ENCODE measurements at places on chromosomes 3 and 15.

DNA sequence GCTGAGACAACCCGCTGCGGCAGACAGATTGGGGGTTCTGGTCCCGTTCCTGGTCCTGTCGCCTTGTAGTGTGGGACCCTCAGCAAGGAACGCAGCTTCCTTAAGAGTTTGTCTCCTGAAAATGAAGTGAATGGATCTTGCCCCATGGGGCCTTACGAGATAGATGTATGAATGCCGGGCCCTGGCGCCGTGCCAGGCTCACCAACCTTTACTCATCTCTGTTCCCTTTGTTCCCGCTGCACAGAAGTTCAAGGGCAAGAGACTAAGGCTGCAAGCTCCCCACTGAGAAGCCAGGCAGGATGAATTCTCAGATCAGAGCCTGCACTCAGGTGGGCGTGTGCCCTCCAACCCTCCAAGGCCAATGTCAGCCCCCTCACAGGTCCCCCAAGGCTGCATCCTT, 162.7 kb upstream of the IQSEC1 start:
- no peak for DNase-seq

DNA sequence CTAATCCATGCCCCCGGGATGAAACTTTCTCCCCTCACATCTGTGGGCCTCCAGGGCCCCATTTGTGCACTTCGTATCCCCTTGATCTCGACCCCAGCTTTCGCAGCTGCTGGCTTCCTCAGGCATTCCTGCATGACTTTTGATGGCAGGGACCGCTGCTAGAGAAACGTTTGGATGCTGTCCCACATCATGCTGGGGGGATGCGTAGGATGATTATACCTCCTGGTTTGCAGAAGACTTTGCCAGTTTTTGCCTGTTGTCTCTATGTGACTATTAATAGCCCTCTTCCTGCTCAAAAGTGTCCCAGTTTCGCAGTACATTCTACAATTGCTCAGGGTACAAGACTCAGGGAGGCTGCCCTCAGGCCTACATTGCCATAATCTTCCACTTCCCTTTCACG, 10.4 kb upstream of the KCNAB1 start:
- DNase-seq = no peak

DNA sequence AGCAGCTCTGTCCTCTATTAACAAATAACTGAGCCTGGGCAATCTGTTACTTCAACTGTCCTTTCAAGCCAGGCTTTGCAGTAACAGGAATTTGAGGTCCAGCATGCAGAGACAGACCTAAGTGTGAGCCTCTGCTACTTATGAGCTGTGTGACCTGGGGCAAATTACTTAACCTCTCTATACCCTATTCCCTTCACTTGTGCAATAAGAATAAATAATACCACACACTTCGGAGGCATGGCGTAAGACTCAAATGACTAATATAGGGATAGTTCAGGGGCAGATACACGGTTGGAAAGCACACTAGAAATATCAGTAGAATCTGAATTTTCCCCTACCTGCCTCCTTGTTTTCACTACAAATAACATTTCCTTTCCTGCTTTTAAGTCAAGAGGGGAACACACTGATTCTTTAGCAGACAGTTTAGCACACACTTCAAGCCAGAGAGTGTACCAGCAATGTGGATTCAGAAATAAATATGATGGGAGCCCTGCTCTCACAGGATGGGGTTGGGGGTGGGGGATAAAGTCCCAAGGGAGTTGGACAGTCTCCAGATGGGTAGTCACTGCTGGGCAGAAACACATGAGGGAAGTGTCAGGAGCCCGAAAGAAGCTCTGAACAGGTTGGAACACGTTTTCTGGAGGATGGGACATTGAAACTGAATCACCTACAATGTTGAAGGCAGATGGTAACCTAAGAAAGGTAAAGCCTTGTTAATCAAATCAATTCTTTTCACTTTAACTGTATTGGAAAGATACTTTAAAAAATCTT, 61.8 kb upstream of the RBP1 start:
- DNase-seq = peak; percentile 1

DNA sequence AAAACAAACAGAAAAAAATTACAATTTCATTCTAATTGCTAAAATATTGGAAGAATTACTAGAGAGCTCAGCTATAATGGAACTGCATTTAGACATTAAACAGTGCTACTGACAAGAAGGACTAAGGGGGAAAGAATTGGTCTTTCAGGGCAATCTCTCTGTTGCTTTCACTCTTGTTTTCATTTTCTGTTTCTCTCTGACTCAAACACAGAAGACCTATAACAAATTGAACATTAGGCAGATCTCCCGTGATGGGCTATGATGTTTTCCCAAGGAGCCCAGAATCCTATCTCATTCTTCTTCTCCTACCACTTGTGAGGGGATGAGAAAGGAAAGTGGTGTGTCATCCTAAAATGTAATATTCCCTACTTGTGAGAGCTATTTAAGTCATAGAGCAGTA, 358.0 kb upstream of the TGFBR2 start:
- no peak for DNase-seq

- no peak for DNase-seq
Measured at GRCh38 chr15:69767191-69767590, 314.6 kb downstream of the RPLP1 start.

DNA sequence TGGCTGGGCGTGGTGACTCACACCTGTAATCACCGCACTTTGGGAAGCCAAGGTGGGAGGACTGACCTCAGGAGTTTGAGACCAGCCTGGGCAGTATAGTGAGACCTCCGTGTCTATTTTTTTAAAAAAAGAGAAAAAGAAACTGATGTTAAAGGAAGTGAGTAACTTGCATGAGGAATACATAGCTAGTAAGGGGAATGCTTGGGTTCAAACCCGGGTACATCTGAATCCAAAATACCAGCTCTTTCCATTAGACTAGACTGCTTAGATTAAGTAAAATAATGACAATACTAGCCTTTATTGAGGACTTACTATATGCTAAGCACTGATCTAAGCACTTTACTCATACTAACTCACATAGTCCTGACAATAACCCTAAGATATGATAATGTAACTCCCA, 22.4 kb downstream of the TM4SF4 start:
- no peak for DNase-seq

- DNase-seq = no peak
Measured at GRCh38 chr3:17747890-17748247, 5.4 kb upstream of the TBC1D5 start.

DNA sequence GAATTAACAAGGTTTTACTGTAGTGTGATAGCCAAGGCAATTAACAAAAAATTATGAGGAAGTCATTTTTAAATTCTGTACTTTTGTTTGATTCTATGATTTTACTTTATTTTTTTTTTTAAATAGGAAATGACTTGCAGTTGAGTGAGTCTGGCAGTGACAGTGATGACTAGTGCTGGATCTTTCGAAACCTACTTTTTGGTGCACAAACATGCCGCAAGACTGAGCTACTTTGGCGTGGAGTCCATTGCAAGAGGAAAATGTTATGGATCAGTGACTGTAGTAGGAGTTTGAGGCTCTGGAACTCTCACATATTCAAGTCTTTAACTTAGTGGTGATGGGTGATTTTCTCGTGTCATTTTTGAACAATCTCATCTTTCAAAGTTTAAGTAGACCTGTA, 11.6 kb downstream of the EAF1 start:
- peak; percentile 38 for DNase-seq

DNA sequence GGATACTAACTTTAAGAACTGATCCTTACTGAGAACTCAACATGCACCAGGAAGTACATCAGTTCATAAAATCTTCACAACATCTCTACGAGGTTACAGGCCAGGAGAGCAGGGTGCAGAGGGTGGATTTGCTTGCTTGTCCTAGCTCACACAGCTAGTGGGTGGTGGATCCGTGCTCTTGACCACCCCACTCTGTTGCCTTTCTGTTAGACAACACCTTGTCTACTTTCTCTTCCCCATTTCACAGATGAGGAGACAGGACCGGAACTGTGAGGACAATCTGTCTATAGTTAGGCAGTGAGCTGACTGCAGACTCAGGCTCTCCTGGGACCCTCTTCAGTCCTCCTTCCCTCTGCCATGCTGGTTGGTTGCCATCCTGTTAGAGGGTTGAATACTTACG, 221.7 kb upstream of the TLE3 start:
- no peak for DNase-seq

DNA sequence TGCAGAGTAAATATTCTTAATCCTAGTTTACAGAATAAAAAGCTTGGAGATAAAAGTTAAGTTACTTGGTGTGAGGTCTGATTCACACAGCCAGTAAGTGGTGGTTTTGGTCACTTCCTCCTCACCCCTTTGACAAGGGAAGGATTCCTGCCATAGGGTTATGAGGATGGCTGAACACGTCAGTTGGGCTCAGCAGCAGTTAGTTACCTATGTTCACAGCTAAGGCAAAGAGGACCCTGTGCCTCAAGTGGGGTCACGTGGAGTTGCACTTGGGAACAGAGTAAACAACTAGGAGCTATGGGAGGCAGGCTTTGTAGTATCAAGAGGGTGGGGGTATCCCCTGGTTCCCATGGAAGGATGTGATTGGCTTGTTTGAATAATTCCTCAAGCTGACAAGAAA, 232.2 kb downstream of the UBE2E2 start:
- no peak for DNase-seq

DNA sequence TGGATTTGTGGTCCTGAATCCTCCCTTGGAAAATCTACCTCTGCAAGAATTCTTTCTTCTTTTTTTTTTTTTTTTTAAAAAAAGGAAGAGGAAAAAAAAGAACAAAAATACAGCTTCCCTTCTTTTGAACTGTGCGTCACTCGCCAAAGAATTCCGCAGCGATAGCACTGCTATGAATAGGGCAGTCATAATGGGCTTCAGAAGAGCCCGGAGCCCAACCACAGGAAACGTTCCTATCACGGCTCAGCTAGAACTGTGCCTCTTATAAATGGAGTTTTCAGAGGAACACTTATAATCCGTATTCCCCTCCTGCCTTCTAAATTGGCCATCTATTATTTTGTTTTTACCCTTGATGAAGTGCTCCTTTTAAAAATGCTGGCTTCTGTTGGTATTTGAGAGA, 227.7 kb downstream of the ADAMTS17 start:
- DNase-seq = peak; percentile 95

- no peak for DNase-seq
Measured at GRCh38 chr3:28268989-28269388, 27.6 kb downstream of the CMC1 start.

GRCh38 chr3:124584552-124585391, 145.5 kb upstream of the UMPS start:
- DNase-seq = peak; percentile 24

DNA sequence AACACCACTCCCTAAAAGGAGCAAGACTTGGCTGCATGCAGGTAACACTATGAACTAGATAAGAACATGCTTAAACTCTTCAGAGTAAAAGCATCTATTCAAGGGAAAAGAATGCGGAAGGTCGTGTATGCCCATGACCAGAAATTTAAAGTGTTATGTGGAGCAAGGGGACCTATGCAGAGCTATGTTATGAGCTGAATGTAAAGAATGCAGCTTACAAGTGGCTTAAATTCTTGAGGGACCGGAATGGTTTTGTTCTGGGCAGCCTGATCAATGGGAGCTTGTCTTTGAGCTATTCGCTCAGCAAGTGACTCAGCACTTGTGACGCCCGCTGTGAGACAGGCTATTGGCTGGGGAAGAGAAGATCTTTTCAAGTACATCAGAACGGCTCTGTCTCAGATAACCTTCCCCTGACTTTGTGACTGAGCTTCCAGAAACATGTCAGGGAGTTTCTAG, 367.5 kb upstream of the THBS1 start:
- DNase-seq = peak; percentile 83

DNA sequence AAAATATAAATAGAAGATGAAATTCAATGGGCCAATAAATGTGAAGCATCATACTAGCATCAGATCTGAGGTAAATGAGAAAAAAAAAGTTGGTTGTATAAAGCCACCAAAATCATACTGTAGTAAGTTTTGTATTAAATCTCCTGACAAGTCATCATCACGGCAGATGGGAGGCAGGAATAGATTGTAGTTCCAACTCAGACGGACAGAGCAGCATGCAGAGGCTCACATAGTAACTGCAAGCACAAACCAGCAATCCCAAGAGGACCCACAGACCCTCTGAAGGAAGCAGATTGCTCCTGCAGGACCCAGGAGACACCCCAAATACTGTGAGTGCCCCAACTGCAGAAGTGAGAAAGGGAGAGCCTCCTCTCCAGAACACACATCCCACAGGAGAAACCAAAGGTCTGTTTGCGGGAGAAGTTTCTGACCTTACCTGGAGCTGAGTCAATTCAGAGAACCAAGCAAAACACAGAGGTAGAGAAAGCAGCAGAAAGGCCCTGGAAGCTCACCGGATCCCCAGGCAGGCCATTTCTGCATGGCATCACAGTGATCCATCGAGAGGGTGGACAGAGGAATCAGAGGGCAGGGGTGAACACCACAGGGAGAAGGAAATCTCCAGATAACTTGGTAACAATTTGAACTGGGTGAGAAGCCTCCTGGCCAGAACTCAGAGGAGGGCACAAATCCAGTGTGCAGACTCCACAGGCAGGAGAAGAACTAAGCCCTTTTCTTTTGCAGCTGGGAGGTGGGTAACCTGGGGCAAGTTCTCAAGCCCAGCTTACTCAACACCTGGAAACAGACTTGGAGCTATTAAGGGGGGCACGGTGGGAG, 141.6 kb upstream of the ARHGEF26 start:
- DNase-seq = no peak

GRCh38 chr3:59128685-59129084, 78.9 kb upstream of the CFAP20DC start:
- no peak for DNase-seq

DNA sequence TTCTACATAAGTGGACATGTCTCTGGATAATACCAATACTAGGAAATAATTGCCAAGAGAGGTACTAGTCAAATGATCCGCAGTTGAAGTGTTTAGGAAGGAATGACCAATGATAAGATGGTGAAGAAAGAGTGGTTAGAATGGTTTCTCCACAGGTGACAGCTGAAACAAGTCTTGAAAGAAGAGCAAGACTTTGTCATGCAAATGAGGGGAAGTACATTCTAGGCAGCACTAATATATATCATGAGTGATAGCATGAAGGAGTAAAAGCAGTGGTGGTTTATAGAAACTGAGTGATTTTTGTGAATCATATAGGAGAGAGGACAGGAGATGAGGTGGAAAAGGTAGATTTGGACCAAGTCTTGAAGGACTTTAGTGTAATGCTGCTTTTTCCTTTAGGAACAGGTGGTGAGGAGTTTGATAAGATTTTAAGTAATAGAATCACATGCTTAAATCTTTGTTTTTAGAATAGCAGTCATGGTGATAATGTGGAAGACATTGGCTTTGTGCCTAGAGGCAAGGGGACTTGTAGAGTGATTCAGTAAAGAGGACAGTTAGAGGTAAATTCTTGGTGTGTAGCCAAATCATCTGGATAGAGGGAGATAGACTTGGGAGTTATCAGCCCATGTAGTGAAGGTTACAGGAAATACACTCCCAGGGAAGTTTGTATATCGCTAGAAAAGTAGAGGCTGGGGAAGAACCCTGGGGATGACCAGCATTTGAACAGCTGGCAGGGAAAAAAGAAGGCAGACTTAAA, 31.9 kb downstream of the SLMAP start:
- DNase-seq = no peak

GRCh38 chr3:187072511-187072910, 66.8 kb downstream of the RPL39L start:
- DNase-seq = no peak

DNA sequence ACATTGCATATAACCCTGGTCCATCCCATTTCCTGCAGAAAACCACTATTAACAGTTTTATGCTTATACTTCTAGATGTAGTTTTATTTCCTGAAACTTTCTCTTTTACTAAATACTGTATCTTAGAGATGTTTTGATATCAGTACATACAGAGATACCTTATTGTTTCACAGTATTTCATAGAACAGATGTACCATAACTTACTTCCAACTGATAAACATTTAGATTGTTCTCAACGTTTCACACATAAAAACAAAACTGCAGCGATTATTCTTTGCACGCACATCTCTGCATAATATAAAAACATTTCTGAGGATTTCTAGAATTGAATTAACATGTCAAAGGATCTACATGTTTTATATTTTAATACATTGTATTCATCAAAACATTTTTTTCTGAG, 2.6 kb downstream of the ZNF80 start:
- DNase-seq = no peak

Measured in amniotic epithelial cell (primary cell).